ENCODE measurements at places on chromosomes 4 and X.
A peak's percentile ranks its signal among the peaks of the same experiment; 100 is the strongest.

- DNase-seq = peak; percentile 80
Observed at GRCh38 chr4:139655116-139655515, 10.5 kb upstream of the MGST2 start.

- no peak for DNase-seq
Observed at GRCh38 chrX:9072281-9072680, 38.4 kb upstream of the FAM9B start.

GRCh38 chrX:13824746-13825145, 7.9 kb upstream of the GPM6B start:
- DNase-seq = no peak

DNA sequence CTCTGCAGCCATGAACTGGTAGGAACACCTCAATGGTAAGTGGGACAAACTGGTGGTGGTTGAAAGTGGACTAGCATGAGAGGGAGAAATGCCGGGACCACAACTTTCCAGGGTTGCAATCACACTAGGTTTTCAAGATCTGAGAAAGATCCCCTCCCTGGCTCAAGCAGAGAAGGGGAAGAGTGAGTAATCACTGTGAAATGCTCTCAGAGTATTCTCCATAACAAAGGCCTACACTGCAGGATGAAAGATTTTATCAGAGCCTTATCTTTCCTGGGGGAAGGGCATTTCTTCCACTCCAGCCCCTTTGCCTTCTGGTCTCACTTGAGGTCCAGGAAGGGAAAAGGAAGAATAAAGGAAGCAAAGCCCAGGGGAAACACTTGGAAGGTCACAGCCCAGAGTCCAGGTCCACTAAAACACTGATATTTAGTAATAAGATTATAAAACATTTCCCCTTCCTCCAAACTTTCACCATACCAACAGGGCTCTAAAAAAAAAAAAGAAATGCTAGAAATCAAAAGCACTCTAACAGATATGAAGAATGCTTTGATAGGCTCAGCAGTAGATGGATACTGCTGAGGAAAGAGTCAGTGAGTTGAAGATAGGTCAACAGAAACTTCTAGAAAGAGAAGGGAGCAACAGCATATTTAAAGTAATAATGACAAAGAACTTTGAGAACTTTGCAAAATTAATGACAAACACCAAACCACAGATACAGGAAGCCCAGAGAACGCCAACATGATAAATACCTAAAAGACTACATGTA, 95.9 kb downstream of the WDFY3 start:
- DNase-seq = peak; percentile 51
